ENCODE measurements at places on chromosomes 7 and 10.

DNA sequence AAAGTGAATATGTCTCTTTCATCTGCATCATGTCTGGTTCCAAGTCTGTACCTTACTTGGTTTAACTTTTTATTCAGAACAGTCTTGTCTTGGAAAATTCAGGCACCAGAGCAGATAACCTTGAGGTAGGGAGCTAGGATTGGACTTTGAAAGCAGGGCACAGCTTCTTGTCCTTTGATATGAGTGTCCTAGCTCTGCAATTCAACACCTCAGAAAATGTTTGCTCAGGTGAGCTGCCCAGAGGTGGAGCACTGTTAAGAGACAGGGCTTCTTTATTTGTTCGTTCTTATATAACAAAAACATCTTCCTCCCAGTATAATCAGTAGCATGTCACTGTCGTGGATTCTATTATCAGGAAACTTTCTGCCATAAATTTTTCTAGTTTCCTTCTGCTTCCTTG lies 118.3 kb downstream of the LRRC4 start:
- no peak for DNase-seq

GRCh38 chr7:80434047-80434446 lies 77.8 kb downstream of the GNAT3 start:
- DNase-seq, result no peak

DNA sequence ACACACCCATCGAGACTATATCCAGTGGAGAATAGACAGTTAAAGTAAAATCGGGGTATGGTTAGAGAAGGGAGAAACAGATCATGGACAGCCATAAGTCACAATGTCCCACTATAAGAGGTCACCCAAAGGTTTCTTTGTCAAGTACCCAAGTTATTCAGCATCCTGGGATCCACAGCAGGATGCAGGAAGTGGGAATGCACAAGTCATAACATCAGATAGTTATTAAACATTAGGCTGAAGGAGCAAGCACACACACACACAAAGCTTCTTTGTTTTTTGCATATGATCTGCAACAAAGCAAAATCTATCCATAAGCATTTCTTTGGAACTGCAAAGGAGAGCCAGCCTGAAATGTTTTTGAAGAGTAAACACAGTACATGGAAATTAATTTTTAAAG lies 111.6 kb downstream of the NOC3L start:
- DNase-seq, result no peak

- no peak for DNase-seq
Observed at GRCh38 chr7:18337048-18337809, 158.3 kb upstream of the HDAC9 start.

DNA sequence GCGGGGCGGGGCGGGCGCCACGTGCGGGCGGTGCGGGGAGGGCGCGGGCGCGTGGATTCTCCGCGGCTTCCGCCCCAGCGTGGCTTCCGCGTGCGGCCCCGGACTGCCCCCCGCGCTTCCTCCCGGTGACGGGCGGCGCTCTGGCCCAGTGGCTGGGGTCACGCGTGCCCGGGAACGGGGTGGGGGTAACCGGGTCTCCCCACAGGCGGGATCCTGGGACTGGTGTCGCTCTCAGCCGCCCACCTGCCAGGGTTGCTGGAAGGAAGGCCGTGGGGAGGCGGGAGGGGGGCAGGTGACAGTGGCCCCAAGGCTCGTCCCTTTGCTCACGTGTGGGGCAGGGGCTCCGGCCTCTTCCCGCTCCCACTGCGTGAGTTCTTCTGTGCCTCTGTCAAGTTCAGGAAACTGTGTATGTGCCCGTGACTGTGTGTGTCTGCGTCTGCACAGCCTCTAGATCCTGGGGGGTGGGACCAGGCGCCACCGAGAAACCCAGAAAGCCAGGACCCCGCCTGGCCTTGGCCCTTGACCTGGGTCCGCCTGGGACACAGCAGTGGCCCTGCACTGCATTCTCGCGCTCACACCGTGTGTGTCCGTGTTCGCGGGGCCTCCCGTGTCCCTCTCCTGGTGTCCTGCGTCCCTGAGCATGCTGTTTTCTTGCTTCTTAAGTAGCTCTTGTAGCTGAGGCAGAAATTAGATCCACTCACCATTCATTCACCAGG lies 919 bp downstream of the MAFK start:
- DNase-seq, result no peak

DNA sequence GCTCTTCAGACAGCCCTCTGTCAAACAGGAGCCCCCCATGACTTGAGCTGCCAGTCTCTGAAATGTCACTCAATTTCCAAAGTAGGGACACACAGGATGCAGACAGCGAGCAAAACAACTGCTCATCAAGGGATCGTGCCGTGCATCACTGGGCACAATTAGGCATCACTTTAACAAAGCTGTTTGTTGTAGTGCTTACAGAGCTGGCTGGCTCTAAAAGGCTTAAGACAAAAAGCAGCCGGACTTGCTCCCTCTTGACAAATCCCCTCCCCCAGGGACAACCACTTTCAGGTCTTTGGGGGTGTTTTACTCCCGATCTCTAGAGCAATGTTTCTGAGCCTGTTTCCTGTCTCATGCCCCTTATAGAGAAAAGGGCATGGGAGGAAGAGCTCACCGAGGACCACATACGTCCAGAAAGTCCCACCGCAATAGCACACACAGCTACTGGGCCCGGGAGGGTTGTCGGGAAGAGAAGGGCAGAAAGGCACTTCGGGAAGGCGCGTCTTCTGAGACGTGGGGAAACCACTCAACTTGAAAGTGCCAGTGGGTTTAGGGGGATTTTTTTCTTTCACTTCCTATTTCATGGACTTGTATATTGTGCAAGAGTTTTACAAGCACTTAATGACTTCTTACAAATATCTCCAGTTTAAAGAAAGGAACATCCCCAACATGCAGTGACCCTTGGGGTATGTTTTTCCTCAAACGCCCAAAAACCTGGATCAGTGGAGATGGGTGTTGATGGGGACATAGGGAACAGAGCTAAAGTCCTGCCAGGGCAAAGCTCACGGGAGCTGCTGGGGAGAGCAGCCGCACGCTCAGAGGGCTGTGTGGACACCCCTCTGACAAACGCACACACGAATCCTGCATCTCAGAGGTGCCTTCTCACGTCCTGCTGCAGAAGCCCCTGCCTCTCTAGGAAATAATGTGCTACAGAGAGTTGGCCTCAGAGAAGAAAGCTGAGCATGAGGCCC lies 27.1 kb downstream of the LRRC20 start:
- DNase-seq, result no peak

DNA sequence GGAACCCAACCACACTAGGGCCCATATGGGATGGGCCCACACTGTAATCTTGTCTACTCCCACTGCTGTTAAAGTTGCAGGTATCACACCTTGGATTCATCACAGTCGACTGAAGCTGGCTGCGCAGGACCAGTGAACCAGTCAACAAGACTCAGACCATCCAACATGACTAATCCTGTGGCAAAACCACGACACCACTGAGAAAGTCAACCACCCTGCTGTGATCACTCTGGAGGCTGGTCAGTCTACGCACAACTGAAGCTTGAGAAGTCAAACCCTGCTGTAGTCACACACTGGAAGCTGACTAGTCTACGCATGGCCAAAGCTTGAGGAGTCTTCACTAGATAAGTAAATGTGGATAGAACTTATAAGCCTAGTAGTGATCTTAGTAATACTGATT lies 9.6 kb upstream of the CYREN start:
- no peak for DNase-seq

DNA sequence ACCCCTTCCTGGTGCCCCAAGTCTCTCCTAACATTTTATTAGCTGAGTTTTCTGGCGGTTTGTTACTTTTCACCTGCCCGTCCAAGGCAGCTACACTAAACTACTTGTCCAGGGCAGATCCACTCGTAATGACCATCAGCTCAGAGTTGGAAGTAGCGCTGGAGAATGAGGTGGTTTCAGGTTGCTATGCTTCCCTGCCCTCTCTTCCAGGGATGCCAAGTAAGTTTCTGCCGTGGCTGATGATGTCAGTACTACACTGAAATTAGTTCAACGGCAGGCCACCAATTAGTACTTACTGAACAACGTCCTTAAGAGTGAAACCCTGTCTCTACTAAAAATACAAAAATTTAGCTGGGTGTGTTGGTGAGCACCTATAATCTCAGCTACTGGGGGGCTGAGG lies 55.2 kb downstream of the DIP2C start:
- no peak for DNase-seq

- DNase-seq, result no peak
Observed at GRCh38 chr10:3363311-3364045, 190.9 kb upstream of the PITRM1 start.

GRCh38 chr7:89451911-89452310 lies 656.4 kb upstream of the TEX47 start:
- no peak for DNase-seq

GRCh38 chr10:122707535-122707934 lies 7.9 kb upstream of the C10orf120 start:
- DNase-seq, result no peak

- DNase-seq, result no peak
Observed at GRCh38 chr7:122094549-122094948, 49.5 kb downstream of the AASS start.

- no peak for DNase-seq
Observed at GRCh38 chr7:156577645-156578577, 62.7 kb upstream of the RNF32 start.

GRCh38 chr7:9181356-9181755 lies 747.9 kb downstream of the NXPH1 start:
- no peak for DNase-seq

GRCh38 chr10:80356989-80357850 lies 639 bp downstream of the DYDC2 start:
- DNase-seq, result peak; percentile 73

DNA sequence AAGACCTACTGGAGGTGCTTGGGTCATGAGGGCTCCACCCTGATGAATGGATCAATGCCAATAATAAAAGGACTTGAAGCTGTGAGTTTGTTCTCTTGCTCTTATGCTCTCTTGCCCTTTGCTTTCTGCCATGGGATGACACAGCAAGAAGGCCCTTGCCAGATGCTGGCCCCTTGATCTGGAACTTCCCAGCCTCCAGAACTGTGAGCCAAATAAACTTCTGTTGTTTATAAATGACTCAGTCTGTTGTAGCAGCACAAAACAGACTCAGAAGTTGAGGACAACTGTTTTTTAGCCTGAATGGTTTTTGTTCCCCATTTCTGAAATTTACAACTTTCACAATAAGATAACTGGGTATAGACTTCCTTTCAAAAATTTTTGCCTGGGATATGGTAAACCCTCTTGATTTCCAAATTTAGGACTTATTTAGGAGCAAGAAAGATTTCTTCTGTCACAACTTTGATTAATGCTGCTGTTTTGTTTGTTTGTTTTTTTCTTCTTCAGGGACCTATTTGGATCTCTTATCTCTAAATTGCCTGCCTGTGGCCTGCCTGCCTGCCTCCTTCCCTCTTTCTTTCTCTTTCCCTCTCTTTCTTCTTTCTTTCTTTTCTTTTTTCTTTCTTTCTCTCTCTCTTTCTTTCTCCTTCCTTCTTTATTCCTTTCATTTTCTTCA lies 12.1 kb downstream of the ENTPD1 start:
- no peak for DNase-seq

DNA sequence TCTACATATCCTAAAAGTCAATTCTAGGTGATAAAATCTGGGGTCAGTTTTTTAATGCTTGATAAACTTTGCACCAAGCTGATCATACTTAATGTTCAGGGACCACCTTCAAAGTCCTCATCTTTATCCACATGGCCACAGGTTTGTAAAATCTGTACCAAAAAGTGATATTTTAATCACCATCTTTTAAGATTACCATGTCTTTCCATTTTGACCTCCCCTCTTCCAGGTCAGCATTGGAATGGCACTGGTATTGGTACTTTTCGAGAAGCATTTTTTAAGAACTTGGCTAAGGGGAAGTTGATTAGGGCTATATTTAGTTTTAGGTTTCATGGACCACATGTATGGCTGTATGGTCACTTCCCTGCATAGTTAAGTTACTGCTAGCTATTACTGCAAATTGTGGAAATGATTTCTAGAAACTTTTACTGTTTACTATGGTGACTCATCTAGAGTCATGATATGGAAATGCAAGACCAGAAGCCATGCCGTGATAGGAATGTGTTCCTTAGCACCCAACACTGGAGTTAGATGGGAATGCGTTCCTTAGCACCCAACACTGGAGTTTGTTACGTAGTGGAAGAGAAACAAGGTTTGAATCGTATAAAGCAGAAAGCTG lies 50.8 kb upstream of the ABLIM1 start:
- DNase-seq, result peak; percentile 81

- no peak for DNase-seq
Observed at GRCh38 chr7:150325110-150325611, 1.8 kb upstream of the ACTR3C start.

DNA sequence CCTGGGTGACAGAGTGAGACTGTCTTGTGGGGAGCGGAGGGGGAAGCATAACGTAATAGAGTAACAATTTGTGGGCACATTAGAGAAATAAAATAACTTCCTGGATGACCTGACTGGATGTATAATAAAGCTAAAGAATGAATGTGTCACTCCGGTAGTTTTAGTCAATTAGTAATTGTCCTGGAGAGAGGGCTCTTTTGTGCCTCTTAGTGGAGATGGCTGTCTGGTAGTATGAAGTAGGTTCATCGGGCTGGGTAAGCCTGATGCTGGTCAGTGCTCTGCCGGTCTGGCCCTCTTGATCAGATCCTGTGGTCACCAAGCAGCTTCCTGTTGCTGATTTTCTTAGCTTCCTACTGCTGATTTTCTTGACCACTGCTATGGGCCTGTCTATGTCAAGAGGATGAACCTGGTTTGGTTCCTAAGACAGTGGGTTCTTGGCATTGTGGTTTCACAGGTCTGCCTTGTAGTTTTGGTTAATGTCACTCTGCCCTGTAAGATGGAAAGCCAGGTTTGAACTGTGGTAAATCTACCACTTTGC lies 34.1 kb downstream of the ZRANB1 start:
- DNase-seq, result no peak

- no peak for DNase-seq
Observed at GRCh38 chr7:148058092-148058491, 532.5 kb upstream of the C7orf33 start.

GRCh38 chr10:62037890-62038608 lies 136.6 kb downstream of the ARID5B start:
- no peak for DNase-seq

DNA sequence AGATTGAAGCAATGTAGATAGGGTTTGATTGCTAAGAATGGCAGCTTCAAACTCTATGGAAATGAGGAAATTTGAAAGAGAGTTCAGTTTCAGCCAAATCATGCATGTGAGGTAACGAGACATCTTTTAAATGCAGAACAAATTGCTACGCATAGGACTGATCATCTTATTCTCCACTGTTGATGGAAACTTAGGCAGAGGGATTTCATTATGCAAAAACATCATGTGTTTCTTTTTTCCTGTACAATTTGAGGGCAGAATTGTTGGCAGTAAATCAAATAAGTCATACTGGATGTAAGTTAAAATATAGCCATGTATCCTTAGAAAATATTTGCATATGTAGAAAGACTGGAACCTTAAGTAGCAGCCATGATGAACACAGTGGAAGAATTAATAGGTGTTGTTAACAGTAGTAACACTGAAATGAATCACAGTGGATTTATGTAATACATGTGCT lies 327.4 kb downstream of the CDK14 start:
- DNase-seq, result no peak

- no peak for DNase-seq
Observed at GRCh38 chr10:129924375-129925085, 39.5 kb downstream of the EBF3 start.

- DNase-seq, result peak; percentile 75
Observed at GRCh38 chr10:69786791-69787190, 14.9 kb upstream of the COL13A1 start.

- no peak for DNase-seq
Observed at GRCh38 chr7:110790992-110791391, 299.9 kb upstream of the LRRN3 start.

- no peak for DNase-seq
Observed at GRCh38 chr10:24694086-24694485, 29.6 kb downstream of the ARHGAP21 start.
